ENCODE measurements at places on chromosomes 4 and X.

GRCh38 chr4:165006456-165006855 lies 25.3 kb upstream of the TRIM60 start:
- DNase-seq: no peak

- no peak for DNase-seq
Measured at GRCh38 chr4:173343832-173344397, 9.8 kb upstream of the HMGB2 start.

GRCh38 chr4:6198278-6198677 lies 2.1 kb downstream of the JAKMIP1 start:
- no peak for DNase-seq

GRCh38 chrX:31449965-31450364 lies 378.1 kb upstream of the FTHL17 start:
- DNase-seq: peak; percentile 43

DNA sequence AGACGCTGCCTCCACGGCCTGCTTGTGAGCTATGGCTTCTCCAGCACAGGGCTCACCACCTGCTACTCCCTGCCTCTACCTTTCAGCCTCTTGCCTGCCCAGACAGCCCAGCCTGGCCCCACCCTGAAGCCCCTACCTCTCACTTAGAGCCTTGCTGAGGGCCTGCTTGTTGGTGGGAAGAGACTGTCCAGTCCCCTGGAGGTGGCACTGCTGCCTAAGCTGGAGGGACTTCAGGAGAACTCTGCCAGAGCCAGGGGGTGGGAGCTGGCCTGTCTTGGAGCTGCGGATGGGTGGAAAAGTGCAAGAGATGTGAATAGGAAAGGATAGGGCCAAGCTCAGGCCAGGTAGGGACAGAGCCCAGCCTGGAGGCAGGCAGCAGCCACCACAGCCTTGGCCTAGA lies 2.7 kb upstream of the ZNF185 start:
- no peak for DNase-seq

- DNase-seq: no peak
Measured at GRCh38 chrX:30831082-30831481, 58.0 kb downstream of the TAB3 start.

- no peak for DNase-seq
Measured at GRCh38 chr4:157898836-157899605, 273.8 kb downstream of the GASK1B start.

GRCh38 chrX:55484948-55485347 lies 4.7 kb downstream of the USP51 start:
- DNase-seq: no peak

Measured in AG10803 (cell line).